NCI-H526 treated with DMSO at 0.1 percent for 48 hours (cell line): ENCODE measurements at places on chromosomes 1 and 21.

- DNase-seq, result no peak
These were observed 87.1 kb upstream of the LYST start for GRCh38 chr1:235953801-235954200.

DNA sequence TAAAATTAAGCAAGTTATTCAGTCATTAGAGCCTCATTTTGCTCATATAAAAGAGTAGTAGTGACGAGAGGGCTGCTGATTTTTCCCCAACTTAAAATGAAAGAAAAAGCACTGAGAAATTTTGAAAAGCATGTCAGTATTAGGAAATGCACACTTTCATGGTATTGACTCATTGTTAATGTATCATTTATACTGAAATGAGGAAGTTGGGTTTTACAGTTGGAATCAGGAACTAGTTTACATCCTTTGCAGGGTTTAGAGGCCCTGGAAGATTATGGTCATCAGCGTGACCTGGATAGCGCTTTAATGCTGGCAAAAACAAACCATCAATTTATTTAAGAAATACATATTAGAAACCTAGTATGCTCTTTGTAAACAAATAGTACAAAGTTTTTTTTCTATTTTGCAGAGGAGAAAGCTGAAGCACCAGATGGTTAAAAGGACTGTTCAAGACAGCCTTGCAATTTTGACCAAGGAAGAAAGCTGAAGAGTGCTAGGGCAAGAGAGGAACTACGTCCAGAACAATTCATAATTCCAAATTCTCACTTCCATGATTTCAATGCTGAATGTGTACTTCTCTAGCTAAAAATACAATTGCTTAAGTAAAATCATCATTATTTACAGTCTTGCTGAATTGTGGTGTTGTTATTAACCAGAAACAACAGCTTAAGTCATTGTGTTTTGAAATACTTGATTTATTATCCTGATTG lies 94.8 kb upstream of the SGIP1 start:
- DNase-seq, result no peak

GRCh38 chr1:234835239-234835638 lies 225.3 kb upstream of the IRF2BP2 start:
- DNase-seq, result no peak

DNA sequence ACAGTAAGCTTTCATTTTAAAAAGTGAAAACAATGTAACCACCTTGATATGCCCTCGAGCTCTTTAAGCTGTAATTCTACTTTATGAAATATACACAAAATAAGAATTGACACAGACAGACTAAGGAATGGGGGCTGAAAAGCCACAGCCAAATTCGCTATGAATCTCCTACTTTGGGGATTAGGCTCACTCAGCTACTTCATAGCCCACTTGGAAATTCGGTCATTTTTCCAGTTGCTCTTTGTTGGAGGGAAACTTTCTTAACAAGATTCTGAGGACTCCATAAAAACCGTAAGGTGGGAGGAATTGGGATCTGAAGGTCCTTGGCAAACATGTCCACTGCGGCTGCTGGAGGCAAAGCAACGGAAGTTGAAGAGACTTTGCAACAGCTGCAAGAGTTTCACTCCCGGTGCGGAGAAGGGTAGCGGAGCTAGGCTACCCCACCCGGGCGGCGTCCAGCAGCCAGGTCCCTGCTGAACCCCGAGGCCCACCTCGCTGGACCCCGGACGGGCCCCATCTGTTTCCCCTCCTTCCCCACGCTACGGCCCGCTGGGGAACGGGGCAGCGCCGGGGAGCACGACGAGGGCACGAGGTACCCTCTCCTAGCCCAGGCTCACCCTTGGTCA lies 634 bp downstream of the MYCBP start:
- DNase-seq, result no peak

GRCh38 chr1:54794451-54795355 lies 6.4 kb downstream of the TTC22 start:
- no peak for DNase-seq

DNA sequence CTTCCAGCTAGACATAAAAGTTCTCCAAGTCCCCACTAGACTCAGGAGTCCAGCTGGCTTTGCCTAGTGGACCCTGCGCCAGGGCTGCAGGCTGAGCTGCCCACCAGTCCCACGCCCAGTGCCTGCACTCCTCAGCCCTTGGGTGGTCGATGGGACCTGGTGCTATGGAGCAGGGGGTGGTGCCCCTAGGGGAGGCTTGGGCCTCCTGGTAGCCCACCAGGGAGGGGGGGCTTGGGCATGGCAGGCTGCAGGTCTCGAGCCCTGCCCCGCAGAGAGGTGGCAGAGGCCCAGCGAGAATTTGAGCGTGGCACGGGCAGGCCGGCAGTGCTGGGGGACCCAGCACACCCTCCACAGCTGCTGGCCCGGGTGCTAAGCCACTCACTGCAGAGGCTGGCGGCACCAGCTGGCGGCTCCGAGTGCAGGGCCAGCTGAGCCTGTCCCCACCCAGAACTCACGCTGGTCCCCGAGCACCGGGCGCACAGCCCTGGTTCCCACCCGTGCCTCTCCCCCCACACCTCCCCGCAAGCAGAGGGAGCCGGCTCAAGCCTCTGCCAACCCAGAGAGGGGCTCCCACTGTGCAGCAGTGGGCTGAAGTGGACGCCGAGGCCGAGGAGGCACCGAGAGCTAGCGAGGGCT lies 30.2 kb upstream of the GBP5 start:
- no peak for DNase-seq

- DNase-seq, result no peak
These were observed 382.7 kb downstream of the DPYD start for GRCh38 chr1:97538113-97538512.

DNA sequence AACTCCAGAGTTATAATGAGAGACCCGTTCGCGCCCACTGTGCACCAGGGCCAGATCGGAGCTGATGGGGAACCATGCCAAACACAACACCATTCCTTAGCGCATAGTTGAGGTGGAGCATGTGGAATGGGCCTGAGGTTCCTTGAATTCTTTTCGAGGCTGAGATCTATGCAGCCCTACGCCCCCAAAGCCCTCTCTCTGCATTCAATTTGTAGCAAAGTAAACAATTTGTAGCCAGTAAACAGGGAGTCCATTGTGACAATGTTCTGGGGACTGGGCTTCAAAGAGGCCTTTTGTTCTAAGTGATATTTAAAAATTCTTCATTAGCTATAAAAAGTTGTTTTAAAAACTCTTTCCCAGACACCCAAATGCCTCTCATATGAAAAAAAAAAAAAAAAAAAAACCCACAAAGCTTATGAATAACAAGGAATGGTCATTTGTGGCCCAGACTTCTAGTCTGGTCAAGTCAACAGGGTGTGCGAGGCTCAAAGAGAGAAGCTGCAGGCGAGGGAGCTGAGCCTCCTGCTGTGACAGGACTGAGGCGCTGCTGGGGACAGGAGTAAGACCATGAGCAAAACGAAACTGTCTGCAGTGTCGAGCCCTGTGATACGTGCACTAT lies 30.6 kb upstream of the KCNE2 start:
- no peak for DNase-seq
